ENCODE measurements at places on chromosomes 7 and 10.

GRCh38 chr10:125003146-125003900 is 61.4 kb downstream of the ZRANB1 start:
- DNase-seq, result no peak

DNA sequence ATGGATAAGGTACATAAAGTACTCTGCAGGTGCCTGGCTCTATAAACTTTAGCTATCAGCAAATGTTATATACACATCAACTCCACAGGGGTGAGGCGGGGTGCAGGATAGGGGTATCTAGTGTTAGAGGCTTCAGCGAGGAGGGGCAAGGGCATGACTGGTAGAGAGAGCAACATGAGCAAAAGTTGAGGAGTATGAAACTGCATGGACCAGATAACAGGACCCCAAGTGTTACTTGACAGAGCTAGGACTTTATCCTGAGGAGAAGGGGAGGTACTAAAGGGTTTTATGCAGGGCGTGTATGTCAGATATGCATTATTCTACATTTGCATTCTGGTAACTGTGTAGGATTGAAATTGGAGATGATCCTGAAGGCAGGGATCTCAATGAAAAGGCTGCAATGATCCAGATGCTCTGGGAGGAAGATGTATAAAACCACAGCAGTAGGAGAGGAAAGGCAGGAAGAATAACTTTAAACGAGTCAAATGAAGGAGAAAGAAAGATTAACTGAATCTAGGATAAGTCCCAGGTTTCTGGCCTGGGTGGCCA is 109.8 kb upstream of the FAM133B start:
- no peak for DNase-seq

- DNase-seq, result no peak
Observed at GRCh38 chr7:33054261-33054964, 8.2 kb downstream of the NT5C3A start.

DNA sequence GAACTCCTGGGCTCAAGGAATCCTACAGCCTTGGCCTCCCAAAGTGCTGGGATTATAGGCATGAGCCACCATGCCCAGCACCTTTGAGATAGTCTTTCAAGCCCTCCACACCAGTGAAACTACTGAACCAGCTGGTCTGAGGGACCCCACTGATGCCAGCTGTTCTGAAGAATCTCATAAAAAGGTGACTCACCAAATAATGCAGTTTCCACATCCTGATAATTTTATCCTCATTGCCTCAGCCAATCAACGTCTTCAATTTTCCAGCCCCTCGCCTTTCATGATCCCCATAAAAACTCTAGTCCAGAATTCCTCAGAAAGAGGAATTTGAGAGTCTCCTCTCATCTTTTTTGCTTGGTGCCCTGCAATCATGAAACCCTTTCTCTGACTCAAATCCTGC is 1691.6 kb upstream of the LRRTM3 start:
- DNase-seq, result no peak

GRCh38 chr10:13346283-13347042 is 1.6 kb downstream of the SEPHS1 start:
- DNase-seq, result no peak

DNA sequence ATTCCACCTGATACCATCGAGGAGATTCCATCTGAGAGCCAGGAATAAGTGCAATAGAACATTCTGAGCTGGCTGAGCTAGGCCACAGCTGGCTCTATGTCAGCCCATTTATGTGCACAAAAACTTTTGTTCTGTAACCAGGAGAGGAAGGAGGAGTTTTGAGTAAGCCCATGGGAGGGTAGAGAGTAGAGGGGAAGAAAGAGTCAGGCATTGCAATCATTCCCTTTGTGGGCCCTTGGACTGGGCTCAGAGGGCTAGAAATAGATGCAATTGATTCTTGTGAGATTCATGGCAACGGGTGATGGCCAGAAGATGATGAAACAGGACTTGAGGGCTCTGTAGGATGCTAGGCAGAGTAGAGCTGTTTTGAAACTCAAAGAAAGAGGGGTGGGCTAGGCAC is 104.6 kb upstream of the KIF5B start:
- DNase-seq, result no peak

DNA sequence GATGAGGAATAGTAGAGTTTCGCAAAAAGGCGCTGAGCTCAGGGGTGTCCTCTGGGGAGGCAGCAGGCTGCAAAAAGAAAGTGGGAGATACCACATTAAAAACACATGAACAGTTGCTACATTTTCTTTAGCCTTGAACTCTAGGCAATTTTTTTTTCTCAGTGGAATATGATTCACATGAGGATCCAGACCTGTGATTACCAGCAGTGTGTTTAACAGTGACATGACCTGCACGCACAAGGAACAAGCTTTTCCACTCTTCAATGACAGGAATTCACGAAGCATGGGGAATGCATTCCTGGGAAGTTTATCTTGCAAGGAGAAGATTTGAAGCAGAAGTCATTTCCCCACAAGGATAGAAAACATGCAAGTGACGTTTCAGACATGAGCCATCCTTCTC is 161.6 kb downstream of the ITGA8 start:
- DNase-seq, result no peak

DNA sequence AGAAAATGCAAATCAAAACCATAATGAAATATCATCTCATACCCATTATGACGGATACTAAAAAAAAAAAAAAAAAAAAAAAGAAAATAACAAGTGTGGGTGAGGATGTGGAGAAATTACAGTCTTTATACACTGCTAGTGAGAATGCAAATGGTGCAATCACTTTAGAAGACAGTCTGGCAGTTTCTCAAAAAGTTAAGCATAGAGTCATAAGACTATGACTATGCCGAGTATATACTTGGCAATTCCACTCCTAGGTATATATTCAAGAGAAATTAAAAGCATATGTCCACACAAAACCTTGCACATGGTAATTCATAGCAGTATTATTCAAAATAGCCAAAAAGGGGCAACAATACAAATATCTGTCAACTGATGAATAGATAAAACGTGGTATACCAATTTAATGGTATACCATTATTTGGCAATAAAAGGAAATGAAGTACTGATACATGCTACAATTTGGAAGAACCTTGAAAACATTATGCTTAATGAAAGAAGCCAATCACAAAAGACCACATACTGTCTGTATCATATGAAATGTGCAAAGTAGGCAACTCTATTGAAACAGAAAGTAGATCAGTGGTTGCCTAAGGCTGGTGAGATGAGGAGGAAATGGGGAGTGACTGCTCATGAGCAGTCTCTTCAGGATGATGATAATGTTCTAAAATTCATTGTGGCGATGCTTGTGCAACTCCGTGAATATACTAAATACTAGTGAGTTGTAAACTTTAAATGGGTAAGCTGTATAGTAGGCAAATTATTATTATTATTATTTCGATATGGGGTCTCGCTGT is 90.1 kb upstream of the NANOS1 start:
- DNase-seq, result no peak

- no peak for DNase-seq
Observed at GRCh38 chr10:5447611-5448071, 35.3 kb downstream of the NET1 start.

DNA sequence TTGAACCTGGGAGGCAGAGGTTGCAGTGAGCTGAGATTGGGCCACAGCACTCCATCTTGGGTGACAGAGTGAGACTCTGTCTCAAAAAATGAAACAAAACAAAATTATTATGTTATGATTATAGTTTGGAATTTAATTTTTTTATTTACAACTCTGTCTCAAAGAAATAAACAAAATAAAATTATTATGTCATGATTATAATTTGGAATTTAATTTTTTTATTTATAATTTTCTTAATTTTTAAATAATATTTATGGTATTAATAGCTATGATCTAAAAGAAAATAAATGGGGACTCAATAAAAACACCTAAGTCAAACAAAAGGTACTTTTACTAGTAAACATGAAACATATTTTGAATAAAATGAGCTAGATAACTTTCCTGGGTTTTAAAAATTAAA is 994.8 kb upstream of the GHITM start:
- DNase-seq, result no peak

- no peak for DNase-seq
Observed at GRCh38 chr10:121493521-121493920, 104.7 kb downstream of the FGFR2 start.

DNA sequence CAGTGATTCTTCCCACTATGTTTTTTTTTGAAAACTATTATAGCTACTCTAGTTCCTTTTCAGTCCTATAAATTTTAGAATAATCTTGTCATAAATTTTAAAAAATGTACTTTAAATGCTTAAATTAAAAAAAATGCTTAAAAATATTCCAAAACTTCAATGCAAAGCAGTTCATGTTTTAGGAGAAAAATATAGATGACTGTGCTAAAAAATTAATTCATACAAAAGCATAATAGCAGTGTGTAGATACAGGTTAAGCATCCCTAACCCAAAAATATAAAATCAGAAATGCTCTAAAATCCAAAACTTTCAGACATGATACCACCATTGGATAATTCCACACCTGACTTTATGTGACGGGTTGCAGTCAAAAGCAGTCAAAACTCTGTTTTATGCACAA is 12.8 kb downstream of the STEAP4 start:
- DNase-seq, result no peak

DNA sequence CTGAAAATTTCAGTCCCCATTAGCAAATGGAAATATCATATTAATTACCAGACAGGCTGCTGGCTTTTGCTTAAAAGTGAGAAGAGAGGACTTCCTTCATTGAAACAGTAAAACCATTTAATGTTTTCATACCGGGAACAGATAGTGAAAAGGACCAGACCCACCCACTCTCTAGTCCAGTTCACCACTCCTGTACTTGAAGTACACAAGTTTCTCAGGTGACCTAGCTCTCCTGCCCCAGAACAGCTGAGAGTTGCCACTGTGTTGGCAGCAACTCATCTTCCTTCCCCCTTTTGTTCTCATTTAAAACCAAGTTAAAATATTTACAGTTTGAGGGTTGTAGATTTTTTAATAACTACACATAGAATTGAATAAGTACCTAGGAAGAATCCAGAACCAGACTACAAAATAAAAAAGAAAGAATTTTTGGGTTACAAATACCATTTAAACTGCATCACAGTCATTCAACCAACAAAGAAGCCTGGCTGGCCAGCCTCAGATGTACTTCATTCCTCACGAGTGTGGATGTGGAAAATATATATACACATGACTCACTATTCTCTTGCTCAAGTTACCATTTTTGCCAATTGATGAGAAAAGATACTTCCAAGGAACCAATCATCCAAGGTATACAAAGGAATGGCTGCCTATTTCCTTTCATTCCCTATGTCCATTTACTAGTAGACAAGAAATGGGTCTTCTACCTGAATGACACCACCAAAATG is 68.1 kb downstream of the VPS41 start:
- DNase-seq, result no peak

DNA sequence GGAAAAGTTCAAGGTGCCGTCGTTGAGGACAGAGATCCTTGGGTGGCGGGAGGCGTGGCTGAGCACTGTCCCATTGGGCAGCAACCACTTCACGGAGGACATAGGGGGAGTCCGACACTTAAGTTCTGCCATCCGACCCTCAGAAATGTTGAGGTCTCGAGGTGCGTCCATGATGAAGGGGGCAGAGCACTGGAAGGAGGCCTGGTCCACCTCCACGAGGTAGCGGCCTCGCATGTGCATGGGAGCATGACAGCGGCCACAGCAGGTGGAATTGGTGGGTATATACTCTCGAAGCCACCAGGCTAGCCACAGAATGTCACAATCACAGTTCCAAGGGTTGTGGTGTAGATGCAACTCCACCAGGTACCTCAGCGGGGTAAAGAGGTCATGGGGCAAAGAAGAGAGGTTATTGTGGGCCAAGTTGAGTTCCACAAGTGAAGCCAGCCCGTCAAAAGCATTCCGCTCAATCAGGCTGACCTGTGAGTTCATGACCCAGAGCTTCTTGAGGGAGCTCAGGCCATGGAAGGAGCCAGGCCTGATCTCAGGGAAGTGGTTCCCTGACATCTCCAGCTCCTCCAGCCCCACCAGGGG is 1.7 kb downstream of the LRRC4 start:
- no peak for DNase-seq

DNA sequence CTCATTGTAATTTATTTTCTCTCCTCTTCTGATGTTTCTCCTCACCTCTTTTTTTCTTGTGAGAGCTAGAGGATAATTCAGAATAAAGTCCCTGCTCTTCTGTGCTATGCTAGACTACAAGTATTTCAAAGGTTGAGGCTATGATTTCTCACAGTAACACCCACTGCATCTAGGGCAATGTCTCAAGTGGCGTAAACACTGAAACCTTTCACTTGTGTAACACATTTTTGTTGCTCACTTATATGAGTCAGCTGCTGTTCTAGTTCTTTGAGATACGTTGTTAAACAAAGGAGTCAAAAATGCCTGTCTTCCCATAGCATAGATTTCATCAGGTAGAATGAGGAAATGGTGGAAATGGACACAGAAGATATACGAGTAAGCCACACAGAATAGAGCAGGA is 305.1 kb upstream of the PITRM1 start:
- DNase-seq, result no peak

- no peak for DNase-seq
Observed at GRCh38 chr7:123615344-123615743, 13.7 kb downstream of the ASB15 start.

DNA sequence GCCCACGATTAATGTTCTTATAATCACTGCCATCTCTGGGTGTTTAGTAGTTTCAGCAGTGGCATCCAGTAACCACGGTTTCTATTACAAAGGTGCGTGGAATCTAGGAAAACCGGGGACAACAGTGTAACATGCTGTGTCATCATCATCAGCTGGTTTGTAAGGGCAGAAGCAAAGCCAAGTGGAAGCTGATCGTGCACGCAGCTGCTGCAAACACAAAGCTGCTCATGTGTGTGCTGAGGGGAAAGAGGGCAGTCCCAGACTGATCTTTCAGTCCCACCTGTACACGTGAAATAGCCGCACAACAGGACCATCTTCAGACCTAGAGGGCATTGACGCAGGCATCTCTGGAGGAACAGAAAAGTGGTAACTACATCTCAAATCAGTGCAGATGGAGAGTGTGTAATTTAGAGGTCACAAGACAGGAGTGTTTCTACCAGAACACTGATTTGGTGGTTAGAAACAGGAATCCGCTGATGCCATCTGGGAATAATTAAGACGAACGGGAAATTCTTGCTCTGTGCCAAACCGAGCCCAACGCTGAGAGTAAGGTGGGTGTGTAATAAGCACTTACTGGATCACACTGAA is 13.4 kb downstream of the ANKRD16 start:
- DNase-seq, result no peak

DNA sequence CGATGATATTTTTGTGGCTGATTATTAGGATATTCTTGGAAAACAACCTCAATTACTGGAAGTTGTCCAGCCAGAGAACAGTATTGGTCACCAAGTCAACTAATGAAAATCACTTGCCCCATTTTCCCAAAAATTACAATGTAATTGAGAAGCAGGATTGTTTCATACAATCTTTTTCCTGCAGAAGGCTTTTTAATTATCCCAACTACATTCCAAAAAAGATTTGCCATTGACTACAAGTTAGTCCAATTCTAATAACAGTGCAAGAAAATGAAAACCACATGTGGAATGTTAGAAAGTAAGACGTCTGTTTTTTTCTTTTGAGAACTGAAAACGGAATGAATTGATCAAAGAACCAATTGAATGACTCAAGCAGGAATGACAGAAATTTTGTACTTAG is 1195.8 kb downstream of the SORCS1 start:
- no peak for DNase-seq

Data from effector memory CD4-positive, alpha-beta T cell (primary cell).